Activated CD8-positive, alpha-beta T cell treated with anti-CD3 and anti-CD28 coated beads, Interleukin-2, amount 10 ng/mL, durations not matched to agents 7 days and 5 days (primary cell): ENCODE measurements at places on chromosomes 5 and 9. TPM values are rescaled to one million over a fixed set of nuclear protein-coding genes. Genes with fewer than 3 reads are reported as not detected.

Gene PCDHA10
- total RNA-seq = not detected

Gene STARD4
- 55.9 TPM for total RNA-seq

Gene KIF20A
- total RNA-seq = 70.1 TPM

GRCh38 chr9:33170464-33171415 lies 3.6 kb upstream of the B4GALT1 start:
- DNase-seq = peak; percentile 64

DNA sequence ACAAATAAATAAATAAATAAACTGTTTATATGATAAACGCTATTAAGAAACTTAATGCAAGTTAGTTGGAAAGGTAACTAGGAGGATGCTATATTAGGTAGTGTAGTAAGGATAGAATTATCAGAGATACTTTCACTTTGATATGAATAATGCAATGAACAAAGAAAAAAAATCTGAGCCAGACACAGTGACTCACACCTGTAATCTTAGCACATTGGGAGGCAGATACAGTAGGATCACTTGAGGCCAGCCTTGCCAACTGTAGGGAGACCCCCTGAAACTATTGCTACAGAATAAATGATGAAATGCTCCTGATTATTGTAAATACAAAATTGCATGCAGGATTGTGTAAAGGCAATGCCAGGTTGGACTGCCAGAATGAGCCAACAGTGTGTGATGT lies 109.2 kb downstream of the ANXA2R start:
- DNase-seq = no peak

- DNase-seq = no peak
Observed at GRCh38 chr9:123680352-123680751, 249.6 kb downstream of the DENND1A start.

DNA sequence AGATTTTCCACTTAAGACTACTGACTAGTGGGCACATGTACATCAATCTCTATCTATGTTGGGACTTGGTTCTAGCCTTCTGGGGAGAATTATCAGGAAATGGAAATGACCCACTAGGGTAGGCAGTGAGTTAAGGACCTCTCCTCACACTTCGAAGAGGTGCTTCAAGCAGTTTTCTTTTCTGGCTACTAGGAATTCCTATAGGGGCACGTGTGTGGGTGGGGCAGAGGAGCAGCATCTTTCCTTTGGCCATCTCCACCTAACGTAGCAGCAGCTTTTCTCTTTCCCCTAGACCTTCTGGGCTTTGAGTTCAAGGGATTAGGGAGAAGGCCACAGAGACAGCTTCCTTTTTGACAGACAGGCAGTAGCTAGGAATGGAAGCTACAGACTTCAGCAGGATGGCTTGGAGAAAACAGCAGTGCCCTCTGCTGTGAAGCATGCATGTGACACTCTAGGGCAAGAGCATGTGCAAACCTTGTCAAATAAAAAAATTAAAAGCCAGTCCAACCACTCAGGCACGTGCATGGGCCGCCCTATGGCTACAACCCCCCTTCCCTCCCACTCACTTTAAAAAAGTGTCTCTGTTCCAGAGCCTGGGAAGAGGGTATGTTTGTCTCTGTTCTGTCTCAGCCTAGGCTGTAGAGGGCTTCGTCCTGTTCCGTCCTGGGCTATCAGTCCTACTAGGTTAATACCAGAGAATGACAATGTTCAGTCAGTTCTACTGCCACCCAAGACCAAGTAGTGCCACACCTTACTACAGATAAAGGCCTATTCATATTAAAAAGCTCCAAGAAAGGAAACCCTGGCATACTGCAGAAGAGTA lies 8.7 kb upstream of the GFRA3 start:
- peak; percentile 31 for DNase-seq
